CD14-positive monocyte (primary cell): ENCODE measurements at places on chromosomes 13 and 19.
A peak's percentile ranks its signal among the peaks of the same experiment; 100 is the strongest.

- no peak for DNase-seq
- H3K27me3 ChIP-seq = no peaks in the 10 kb centered on the region
- no peaks in the 10 kb centered on the region for H3K4me1 ChIP-seq
Observed at GRCh38 chr13:24605923-24606372, 74.3 kb upstream of the ATP12A start.

DNA sequence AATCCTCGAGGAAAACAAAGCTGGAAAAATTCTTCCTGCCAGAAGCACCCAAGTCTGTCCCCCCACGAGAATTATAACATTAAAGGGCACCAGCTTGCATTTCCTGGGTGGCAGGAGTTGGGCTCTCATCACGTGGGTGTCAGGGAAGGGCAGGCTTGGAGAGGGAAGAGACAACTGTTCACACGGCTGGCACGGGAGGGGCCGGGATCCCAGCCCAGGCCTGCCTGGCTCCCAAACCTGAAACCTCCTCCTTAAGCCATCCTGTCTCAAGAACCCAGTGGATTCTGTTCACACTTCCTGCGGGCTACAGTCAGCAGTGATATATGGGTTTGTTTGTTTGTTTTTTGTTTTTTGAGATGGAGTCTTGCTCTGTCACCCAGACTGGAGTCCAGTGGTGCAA lies 12.2 kb downstream of the GRIK5 start:
- no peaks in the 10 kb centered on the region for H3K27me3 ChIP-seq
- no peak overlapping the region for H3K4me3 ChIP-seq
- H3K36me3 ChIP-seq = no peaks in the 10 kb centered on the region
- DNase-seq = no peak
- no peaks in the 10 kb centered on the region for H3K4me1 ChIP-seq
- no peak overlapping the region for H3K27ac ChIP-seq

DNA sequence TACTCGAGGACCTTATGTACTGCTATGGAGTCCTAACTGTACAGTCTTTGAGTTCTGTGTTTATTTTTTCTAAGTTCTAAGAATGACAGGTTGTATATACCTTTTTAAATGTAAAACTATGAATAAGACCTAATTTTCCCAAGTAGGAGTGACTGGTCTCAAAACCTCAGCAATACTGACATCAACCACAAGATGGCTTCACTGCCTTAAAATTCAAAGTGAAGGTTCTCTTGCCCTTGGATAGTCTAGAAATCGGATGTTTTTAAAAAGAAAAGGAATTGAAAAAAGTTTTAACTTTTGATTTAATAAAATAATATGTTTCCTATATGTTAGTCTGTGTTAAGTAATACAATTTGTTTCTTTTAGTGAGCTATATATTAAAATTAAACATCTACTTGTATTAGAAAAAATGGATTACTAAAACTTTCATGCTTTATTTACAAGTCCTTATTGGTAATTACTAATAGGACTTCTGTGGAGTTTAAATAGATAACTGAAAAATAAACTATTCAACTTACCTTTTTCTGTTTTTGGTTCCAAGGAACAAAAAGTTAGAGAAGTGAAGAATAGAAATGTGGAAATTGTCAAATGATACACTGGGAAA lies 52.0 kb downstream of the TDRD3 start:
- DNase-seq = no peak
- H3K27me3 ChIP-seq = no peaks in the 10 kb centered on the region
- H3K4me1 ChIP-seq = no peaks in the 10 kb centered on the region

DNA sequence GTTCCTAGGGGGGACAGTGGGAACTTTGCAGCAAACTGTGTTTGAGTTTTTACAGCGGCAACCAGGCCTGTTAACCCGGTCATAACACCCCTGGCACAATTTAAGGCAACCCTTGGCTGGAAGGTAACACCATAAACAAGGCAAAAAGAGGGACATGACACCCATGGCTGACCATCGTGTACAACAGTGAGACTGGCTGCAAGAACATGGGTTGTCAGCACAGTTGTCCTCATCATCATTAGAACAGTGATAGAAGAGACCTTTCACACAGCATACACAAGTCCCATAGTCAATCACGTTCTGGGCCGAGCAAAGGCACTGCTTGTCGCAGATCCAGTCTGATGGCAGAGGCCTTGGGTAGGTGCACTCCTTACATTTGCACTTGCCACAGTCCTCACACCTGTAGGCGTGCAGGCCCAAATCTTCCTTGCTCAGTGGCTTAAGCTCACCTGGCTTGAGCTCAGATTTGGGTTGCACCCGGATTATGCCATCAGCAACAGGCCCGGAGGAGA lies 4.1 kb downstream of the SPRY2 start:
- peaks cover 8% of the 10 kb centered on the region for H3K27me3 ChIP-seq
- no peak overlapping the region for H3K4me3 ChIP-seq
- no peak for DNase-seq
- no peaks in the 10 kb centered on the region for H3K36me3 ChIP-seq
- H3K27ac ChIP-seq = no peak overlapping the region

- no peak overlapping the region for H3K27ac ChIP-seq
- H3K27me3 ChIP-seq = no peaks in the 10 kb centered on the region
- no peak overlapping the region for H3K4me3 ChIP-seq
- H3K4me1 ChIP-seq = no peaks in the 10 kb centered on the region
Observed at GRCh38 chr13:80901111-80901510, 560.2 kb upstream of the SPRY2 start.

DNA sequence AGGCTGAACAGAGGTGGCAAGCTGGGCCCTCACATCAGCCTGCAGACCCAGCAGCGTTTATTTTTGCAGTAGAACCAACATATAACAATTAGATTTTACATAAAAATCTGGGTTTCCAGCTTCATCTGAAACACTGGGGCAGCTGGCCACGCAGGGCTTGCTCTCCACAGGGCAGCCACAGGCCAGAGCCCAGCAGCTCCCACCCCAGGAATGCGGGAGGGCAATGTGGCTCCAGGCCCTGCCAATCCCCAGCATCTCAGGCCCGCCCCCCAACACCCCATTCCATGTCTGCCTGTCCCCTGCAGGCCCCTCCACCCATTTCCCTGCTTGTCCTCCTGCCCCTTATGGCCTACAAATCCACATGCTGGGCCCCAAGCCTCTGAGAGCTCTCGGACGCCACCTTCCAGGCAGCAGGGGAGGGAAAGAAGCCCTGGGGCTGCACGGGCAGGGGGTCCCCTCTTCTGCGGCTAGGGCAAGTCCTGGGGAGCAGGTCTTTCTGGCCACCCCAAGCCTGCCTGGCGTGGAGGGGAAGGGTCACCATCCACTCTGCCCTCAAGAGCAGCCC lies 15.0 kb upstream of the VSTM2B start:
- no peak for DNase-seq
- no peaks in the 10 kb centered on the region for H3K4me1 ChIP-seq
- H3K27ac ChIP-seq = no peak overlapping the region
- no peaks in the 10 kb centered on the region for H3K36me3 ChIP-seq

DNA sequence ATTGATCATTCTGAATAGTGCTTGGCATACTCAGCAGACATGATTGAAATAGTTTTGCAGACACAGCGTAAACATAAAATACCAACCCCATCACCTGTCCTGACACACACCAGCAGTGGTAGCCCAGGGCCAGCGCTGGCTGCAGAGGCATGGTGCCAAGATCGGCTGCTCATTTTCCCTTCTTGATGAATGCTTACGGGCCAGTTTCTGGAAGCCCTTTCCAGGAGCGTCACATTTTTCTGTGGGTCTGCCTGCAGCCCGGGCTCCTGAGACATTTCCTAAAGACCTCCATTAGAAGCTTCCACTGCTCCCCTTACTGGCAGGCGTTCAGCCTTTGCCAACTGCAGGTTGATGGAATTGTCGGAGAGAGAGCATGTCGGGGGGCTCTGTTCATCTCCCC lies 48.6 kb downstream of the CHST8 start:
- DNase-seq = no peak

DNA sequence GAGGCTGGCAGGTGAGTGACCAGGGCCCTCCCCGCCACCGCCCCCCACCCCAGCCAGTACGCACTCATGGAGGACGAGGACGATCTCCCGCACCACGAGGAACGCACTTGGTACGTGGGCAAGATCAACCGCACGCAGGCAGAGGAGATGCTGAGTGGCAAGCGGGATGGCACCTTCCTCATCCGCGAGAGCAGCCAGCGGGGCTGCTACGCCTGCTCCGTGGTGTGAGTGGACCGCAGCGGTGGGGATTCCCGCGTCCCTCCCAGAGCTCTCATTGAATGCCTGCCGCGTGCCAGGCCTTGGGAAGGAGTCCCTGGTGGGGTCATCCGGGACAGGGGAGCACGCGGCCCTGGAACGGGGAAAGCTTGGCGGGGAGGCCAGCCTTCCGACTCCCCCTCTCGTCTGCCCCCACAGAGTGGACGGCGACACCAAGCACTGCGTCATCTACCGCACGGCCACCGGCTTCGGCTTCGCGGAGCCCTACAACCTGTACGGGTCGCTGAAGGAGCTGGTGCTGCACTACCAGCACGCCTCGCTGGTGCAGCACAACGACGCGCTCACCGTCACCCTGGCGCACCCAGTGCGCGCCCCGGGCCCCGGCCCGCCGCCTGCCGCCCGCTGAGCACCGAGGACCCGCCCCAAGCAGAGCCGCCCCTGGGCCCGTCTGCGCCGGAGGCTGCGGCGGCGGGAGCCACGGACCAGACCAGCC lies 4.8 kb upstream of the IFI30 start:
- H3K27ac ChIP-seq = peak overlapping the region; percentile 99
- peaks cover 21% of the 10 kb centered on the region for H3K36me3 ChIP-seq
- DNase-seq = no peak
- H3K27me3 ChIP-seq = no peaks in the 10 kb centered on the region
- H3K4me3 ChIP-seq = peak overlapping the region; percentile 41

DNA sequence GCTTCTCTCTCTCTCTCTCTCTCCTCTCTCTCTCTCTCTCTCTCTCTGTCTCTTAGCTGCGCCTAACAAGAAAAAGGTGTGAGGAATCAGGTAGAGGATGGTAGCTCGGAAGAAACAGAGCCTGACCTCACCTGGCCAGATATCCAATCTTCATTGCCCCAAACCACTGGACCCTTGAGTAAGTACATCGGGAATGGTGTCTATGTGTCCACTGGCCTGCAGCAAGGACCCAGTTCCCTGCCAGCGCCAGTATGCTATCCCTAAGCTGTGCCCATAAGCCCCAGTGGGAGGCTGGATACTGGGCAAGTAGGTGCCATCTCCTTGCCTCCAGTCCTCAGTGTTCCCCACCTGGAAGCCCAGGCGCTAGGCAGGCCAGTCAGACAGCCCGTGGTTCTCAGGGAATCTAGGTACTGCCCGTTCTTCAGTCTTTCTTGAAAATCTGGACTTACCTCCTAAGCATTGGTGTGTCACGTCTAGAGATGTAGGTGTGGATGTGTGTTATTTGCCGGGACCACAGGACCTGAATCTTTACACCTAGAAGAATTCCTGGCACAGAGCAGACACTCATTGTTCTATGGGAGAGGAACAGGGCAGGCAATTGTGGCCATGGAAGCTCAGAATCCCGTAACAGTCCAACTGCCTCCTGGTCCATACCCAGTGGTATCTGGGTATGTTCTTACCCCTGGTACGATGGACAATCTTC lies 7.3 kb downstream of the URAD start:
- DNase-seq = no peak
- H3K4me1 ChIP-seq = peaks cover 12% of the 10 kb centered on the region
- H3K27ac ChIP-seq = no peak overlapping the region
- no peaks in the 10 kb centered on the region for H3K36me3 ChIP-seq
- H3K27me3 ChIP-seq = peaks cover 60% of the 10 kb centered on the region

DNA sequence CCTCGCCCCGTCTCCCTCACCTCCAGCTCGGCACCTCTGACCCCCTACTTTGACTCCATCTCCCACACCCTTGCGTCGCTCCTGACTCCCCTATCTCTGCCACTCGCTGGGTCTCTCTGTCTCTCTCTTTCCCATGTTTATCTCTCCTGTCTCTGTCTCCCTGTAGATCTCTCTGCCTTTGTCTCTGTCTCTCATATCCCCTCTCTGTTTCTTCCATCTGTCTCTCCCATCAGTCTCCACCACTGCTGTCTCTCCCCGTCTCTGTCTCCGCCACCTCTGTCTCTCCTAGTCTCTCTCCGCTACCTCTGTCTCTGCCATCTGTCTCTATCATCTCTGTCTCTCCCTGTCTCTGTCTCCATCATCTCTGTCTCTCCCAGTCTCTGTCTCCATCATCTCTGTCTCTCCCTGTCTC lies 12.4 kb upstream of the BBC3 start:
- DNase-seq = no peak
- no peak overlapping the region for H3K27ac ChIP-seq
- H3K4me3 ChIP-seq = peak overlapping the region; percentile 43
- H3K4me1 ChIP-seq = peaks cover 36% of the 10 kb centered on the region
- H3K27me3 ChIP-seq = peaks cover 48% of the 10 kb centered on the region

- no peak for DNase-seq
- H3K36me3 ChIP-seq = no peaks in the 10 kb centered on the region
- no peaks in the 10 kb centered on the region for H3K27me3 ChIP-seq
- H3K4me1 ChIP-seq = peaks cover 32% of the 10 kb centered on the region
Observed at GRCh38 chr19:3129112-3129511, 6.7 kb upstream of the GNA15 start.

- no peaks in the 10 kb centered on the region for H3K27me3 ChIP-seq
- no peaks in the 10 kb centered on the region for H3K4me1 ChIP-seq
- DNase-seq = no peak
- peaks cover 85% of the 10 kb centered on the region for H3K36me3 ChIP-seq
- H3K4me3 ChIP-seq = no peak overlapping the region
Observed at GRCh38 chr13:36965767-36966166, 33.4 kb downstream of the ALG5 start.

DNA sequence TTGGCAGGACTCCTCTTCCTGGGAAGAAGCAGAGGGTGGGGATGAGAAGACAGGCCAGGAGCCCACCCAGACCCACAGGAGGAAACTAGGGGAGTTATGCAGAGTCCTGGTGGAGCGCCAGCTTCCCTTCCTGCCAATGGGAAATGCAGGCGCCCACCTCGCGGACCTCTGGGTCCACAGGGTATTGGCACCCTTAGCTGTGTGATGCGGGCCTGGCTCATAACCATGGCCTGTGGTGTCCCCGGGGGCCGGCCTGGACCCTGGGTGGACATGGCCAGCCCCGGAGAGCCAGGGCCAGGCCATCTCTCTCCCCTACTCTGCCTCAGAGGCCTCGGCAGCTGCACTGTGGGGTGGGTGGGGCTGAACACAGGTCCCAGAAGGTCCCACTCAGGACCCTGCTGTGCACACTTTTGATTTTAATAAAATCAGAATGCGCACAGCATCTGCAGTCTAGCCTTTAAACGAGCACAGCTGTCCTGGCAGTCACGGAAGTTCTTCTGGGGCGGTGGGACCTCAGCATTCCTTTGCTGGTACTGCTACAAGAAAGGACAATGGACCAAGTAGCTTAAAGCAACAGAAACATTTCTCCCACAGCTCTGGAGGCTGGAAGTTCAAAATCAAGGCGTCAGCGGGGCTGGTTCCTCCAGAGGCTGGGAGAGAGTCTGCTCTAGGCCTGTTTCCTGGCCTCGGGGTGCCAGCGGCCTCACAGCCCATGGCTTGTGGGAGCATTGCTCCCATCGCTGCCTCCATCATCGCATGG lies 1.8 kb downstream of the F10 start:
- no peak for DNase-seq
- H3K27ac ChIP-seq = no peak overlapping the region
- no peaks in the 10 kb centered on the region for H3K4me1 ChIP-seq
- H3K27me3 ChIP-seq = peaks cover 4% of the 10 kb centered on the region
- H3K36me3 ChIP-seq = no peaks in the 10 kb centered on the region
- no peak overlapping the region for H3K4me3 ChIP-seq

DNA sequence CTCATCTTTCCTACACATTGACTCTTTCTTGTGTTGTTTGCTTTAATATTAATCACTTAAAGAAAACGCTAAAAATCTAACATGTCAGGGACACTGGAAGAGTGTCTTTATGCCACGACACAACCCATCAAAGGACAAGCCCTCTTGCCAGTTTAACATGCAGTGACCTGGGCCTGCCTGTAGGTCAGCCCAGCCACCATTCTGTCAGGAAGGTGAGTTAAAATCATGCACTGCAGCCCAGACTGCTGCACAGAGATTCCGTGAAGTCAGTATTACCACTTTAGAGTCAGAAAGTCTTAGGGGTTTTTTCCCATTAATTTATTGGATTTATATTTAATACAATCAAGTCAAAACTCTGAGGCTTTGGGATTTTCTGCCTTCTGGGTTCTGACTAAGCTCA lies 58.0 kb downstream of the TNFRSF19 start:
- no peaks in the 10 kb centered on the region for H3K36me3 ChIP-seq
- DNase-seq = no peak
- no peaks in the 10 kb centered on the region for H3K4me1 ChIP-seq
